ENCODE measurements at places on chromosomes 2 and 18.

DNA sequence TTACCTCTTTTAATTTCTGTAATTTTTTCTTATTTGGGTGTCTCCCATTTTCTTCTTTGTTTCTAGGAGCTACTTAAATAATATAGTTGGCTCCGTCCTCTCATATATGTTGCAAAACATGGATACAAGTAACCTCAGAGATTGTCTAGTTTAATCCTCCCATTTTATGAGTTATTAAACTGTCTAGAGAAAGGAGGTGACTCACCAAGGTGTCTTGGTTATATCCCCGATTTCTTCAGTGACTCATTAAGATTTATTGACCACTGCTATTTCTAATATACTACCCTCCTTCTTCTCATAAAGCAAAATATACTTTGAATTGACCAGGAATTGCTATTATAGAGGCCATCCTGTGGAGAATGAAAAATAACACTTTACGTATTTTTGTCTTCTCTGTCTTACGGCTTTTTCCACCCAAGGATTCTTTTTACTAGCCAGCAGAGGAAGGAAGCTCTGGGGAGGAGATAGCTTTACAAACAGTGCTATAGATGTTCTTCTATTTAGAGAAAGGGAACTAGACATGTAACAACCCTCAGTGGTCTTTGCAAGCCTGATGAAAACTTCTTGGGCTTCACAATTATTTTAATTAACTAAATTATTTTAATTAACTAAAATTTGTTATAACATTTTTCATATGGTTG, 300.4 kb upstream of the TNP1 start:
- DNase-seq = peak; percentile 87

- peak; percentile 75 for DNase-seq
Observed at GRCh38 chr2:176126929-176127773, 2.4 kb upstream of the HOXD8 start.

GRCh38 chr2:234536178-234536965, 39.5 kb upstream of the ARL4C start:
- DNase-seq = no peak

GRCh38 chr2:234851451-234851850, 100.4 kb upstream of the SH3BP4 start:
- DNase-seq = no peak

DNA sequence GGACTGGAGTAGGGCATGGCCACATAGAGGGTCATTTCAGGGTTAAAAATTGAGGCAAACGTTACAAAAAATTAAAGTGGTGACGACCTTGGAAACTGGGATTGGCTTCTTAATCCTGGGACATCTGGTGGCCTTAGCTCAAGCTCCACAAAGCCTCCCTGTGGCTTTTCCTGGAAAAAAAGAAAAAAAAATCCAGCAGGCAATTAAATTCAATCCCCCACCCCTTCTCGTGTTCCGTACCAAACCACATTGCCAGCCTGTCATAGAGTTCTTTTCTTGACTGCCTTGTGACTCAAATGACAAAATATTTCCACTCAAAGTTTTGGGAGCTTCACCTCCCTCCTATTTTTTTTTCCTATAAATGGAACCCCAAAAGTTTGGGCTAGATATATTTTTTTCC, 195.6 kb downstream of the HRH4 start:
- DNase-seq = no peak

GRCh38 chr2:241067501-241068135, 34.5 kb downstream of the MTERF4 start:
- no peak for DNase-seq

- no peak for DNase-seq
Observed at GRCh38 chr2:137670111-137670510, 294.2 kb upstream of the HNMT start.

DNA sequence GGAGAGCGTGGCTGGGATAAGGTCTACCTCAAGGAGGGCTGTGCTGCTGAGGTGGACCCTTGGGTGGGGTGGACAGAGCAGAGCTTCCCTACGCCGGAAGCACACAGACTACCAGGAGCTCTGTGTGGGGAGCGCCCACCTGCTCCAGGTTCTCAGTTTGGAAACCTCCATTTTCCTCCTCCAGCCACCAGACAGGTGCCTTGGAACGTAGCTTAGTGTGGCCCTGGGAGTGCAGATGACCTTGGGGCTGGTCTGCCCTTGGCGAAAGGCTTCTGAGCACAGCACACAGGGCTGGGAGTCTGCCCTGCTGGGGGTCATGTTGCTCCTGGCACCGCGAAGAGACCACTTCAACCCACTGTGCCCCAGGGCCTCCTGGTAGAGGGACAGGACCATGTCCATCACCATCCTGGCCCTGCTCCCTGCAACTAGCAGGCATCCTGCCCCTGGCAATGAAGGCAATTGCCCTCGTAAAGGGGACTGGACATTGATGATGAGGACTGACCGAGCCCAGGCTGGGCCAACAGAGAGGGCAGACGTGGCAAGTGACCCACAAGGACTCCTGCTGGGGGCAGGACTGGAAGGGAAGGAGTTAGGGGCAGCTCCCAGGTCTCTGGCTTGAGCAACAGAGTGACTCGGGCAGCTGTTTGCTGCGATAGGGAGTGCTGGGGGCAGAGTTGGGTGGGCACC, 214.7 kb downstream of the CYP26B1 start:
- no peak for DNase-seq
